Fibroblast of the aortic adventitia (primary cell): ENCODE measurements at places on chromosomes 7 and 10.
A peak's percentile ranks its signal among the peaks of the same experiment; 100 is the strongest.

DNA sequence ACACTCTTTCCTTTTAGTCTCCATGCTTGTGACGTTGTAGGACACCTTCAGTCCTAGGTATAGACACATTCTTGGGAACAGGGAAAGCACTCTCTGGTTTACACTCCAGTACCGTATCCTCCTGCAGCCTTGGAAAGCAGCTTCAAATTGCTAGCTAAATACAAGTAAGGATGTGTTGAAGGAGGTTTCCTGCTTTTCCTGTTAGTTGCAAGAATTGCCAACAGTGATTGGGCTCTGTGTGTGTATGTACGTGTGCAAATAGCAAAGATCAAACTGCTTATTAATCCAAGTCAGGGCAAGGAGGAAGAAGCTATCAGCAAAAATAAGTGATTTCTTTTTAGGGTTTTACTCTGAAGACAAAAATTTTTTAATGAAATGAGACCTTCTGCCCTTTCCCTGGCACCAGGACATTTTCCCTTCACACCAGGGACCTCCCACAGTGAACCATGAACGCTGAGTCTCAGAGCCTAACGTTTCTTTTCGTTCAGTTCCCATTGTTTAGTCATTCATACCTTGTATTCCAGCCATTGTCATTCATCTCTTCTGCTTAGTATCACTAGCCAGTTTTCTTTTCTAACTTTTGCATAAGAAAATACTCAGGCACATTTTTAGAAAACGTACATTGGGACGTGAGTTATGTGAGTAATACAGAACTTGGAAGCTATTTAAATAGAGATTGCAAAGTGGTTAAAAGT lies 36.9 kb upstream of the AUTS2 start:
- DNase-seq, result peak; percentile 2

DNA sequence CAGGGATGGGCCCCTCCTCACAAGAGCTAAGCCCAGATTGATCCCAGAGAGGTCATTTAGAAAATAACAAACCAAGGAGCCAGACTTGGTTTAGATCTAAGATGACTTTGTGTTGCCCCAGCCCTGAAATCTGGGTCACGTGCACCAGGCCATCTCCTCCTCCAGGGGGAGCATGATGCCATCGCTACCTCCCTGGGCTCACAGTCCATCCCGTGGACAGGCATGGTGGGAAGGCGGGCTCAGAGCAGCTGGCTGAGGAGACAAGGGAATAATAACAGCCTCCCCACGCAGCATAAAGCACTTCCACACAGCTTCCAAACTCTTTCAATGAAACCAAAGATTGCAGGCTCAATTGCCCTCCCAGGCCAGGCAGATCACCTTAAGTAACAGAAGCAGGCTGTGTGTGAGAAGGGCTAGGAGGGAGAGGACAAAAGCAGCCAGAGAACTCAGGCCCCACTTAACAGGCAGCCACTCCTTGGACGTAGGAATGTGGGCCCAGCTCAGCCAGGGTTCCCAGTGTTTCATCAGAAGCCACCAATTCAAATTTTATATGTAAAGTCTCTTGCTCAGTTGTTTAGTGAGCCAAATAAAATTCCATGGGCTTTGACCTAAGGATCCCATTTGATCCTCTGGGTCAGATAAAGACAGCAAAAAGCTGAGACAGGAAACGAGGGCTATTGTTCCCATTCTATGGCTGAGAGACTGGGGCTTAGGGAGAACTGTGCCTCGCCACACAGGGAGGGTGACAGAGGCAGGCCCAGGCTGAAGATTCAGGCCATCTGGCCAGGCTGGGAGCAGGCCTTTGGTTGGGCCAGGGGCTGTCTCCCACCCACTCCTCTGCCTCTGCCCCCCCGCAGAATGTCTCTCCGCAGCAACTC lies 100.2 kb downstream of the COL13A1 start:
- DNase-seq, result peak; percentile 51

DNA sequence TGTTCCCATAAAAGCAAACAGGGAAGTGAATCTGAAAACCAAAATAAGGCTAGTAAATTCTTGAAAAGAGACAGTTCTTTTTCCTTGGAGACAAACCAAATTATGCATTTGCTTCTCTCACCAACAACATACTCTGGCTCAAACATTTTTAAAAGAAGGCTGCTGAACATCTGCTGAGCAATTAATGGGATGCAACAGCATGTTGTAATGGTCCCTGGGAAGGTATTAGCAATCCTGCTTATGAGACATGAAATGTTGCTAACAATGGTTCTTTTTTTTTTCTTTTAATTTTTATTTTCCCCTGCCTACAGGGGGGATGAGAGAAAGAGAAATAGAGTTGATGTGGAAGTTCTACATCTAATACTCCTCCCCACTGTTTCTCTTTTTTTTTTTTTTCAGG lies 572.1 kb downstream of the SORCS1 start:
- no peak for DNase-seq

DNA sequence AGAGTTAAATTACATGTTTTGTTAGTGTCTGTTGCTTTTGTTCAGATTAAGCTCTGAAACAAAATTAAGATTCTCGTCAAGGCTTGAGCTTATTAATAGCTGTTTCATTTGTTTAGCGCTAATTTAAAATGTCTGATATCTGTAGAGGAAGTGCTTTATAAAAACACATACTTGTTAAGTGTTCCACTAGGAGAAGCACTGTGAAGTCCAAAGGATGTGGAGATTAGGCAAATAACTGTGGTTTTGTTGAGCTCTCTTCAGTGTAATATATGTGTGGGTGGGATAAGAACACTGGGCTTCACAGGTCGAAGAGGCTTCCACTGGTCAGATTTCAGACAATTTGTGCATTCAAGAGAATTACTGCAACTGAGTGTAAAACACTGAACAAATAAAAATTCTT lies 242.0 kb downstream of the AUTS2 start:
- DNase-seq, result no peak

DNA sequence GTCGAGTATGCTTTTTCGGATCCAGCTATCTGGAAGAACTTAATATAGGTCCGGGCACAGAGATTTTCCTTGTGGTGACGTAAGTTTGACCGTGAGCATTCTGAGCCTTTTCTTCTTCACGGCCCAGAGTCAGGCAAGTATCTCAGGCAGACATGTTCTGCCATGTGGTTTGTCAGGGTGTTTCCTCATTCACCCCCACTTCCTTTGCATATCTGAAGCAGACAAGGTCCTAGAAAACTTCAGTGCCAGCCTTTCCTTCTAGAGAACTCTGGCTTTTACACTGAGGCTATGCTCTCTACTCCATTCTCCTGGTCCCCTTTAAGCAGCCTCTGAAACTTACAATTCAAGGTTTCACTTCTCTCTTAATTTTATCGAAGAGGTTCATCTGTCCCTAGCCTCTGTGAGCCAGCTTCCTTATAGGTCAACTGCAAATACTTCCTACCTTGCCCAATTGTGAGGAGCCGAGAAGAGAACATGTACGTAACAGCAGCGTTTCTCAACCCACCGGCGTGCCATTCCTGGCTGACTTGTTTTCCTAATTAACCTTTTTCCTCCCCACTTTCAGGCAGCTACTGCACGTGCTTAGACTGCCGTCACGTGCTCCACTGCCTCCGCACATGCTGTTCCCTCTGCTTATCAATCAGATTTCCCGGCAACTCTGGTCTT lies 47.3 kb downstream of the CDCA7L start:
- no peak for DNase-seq

GRCh38 chr10:69712342-69712741 lies 82.3 kb downstream of the FAM241B start:
- DNase-seq, result no peak

GRCh38 chr7:89283302-89283701 lies 487.8 kb upstream of the TEX47 start:
- no peak for DNase-seq
